Cortex of kidney (tissue), 1 donor: ENCODE measurements at places on chromosomes 7 and 10.

GRCh38 chr7:128035712-128036111 lies 4.5 kb upstream of the LRRC4 start:
- no peak for DNase-seq

DNA sequence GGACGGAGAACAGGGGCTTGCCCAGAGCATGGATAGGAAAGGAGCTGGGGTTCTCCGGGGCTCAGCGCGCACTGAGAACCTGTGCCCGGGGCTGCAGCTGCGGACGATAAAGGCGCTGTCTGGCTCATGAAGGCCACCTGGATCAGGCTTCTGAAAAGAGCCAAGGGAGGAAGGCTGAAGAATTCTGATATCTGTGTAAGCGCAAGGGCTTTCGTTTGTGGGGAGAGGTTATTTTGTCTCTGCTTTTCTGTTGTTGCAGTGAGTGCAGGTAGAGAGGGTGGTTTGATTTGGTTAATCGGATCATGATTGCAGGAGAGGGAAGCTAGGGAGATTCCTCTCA lies 250.5 kb downstream of the NSUN6 start:
- no peak for DNase-seq

- DNase-seq, result no peak
These were observed 157.3 kb downstream of the LRRC4 start for GRCh38 chr7:127873715-127874636.

DNA sequence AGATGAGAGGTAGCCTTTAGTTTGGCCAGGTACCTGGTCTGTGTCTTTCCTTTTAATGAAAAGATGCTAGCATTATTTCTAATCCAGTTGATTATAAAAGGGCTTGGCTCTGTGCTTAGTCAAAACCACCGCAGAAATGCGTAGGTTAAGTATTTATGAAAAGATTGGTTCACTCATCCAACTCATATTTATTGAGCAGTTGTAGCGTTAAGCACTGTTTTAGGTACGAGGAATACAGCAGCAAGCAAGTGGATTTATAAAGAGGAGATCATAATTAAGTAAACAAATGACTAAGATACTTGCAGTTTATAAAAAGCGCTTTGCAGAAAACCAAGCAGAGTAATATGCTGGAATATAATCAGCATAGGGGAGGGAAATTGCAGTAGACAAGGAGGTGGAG lies 129.8 kb downstream of the PPP1R17 start:
- no peak for DNase-seq

GRCh38 chr7:129689995-129690581 lies 78.6 kb downstream of the NRF1 start:
- DNase-seq, result no peak

DNA sequence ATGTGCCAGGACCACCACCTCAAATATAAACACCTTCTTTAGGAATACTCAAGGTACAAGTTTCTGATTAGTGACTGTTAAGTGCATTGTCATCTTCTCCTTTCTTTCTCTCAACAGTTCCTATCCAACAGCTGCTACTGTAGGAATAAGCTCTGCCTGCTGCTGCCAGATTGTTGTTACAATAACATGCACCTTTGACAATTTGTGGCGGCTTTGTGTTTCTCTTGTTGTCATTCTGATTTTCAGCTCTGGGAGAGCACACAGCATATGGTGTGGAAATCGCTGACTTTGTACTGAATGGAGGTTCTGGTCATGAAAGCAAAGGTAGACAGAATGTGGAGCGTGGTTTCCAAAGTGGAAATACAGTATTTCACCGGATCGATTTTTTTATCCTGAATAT lies 182.8 kb downstream of the SEC23IP start:
- DNase-seq, result no peak

GRCh38 chr7:80764132-80764531 lies 125.7 kb downstream of the CD36 start:
- DNase-seq, result no peak

DNA sequence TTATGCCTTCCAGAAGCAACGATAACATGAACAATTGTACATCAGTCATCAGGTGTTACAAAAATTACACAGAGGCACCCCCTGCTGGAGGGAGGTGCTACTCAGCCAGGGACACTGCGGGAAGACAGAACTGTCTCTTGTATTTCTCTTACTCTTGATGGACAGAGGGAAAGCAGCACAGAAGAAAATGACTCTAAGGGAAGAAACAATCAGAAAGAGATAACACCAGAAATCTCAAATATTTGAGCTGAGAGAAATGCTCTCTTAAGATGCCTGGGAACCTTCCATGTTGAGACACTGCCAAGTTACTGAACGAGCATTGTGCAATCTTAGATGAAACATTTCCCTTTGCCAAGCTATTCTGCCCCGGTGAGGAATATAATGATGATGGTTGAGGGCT lies 227.6 kb upstream of the NPSR1 start:
- DNase-seq, result no peak

GRCh38 chr10:52420656-52421055 lies 106.6 kb downstream of the DKK1 start:
- no peak for DNase-seq

DNA sequence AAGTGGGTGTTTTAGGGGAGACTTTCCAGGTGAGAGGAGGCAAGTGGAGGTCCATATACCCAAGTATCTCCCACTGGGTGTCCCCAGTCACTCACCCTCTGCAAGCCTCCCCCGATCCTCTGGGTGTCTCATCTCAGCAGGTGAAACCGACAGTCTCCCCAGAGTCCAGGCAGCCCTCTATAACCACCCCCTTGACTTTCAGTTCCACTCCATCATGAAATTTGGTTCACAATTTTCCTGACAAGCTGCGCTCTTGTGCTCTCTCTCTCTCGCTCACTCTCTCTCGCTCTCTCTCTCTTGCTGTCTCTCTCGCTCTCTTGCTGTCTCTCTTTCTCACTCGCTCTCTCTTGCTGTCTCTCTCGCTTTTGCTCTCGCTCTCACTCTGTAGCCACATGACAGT lies 8.1 kb upstream of the RABGEF1 start:
- DNase-seq, result no peak

DNA sequence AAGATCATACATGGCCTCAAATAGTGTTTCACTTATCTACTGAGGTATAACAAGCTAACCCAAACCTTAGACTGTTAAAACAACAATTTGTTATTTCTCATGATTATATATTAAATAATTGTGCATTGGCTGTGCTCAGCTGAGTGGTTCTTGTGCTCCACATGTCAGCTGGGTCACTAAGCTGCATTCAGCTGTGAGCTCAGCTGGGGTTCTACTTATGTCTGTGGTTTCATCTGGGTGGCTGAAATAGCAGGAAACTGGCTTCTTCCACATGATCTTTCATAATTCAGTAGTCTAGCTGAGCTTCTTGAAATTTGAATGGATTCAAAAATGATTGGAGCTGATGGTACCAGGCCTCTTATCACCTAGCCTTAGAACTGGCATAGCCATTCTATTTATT lies 181.8 kb upstream of the CSTF2T start:
- no peak for DNase-seq

- no peak for DNase-seq
These were observed 138.3 kb upstream of the PALS2 start for GRCh38 chr7:24434972-24435371.

GRCh38 chr10:31134311-31134952 lies 102.8 kb upstream of the ZNF438 start:
- no peak for DNase-seq

DNA sequence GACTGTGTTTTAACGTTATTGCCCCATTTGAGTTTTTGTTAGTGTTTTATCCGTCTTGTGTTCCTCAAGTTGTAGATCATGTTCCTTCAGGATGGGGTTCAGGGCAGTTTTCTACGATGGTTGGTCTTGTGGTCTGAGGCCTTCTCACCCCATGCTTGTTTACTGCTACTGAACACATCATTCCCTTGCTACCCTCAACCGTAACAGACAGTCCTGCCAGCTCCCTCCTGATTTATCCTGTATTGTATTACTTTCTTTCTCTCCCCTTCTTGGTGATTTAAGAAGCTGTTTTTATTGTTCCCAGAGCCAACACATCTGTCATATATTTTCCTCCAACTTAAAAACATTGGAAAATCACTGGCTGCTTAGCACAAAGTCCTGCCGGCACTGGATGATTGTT lies 719.8 kb downstream of the INHBA start:
- no peak for DNase-seq

DNA sequence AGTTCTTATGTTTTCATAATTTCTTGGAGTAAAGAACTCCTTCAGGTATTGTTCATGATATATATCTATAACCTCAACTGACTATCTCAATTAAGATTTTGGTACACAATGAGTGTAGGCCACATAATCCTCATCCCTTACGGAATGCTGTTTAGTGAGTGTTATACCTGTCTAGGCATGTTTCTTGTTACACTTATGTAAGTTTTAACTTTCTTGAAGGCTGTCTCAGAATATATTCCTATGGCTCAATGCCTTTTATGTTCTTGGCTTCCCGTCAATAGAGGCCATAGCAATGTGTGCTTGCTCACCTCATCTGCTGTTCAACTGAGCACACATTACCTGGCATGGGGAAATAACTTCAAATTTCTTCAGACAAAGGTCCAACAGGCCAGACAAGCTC lies 185.1 kb downstream of the CTTNBP2 start:
- no peak for DNase-seq

- DNase-seq, result no peak
These were observed 104.3 kb downstream of the TCERG1L start for GRCh38 chr10:131207176-131207575.

- no peak for DNase-seq
These were observed 167.4 kb downstream of the SKAP2 start for GRCh38 chr7:26696978-26697377.

DNA sequence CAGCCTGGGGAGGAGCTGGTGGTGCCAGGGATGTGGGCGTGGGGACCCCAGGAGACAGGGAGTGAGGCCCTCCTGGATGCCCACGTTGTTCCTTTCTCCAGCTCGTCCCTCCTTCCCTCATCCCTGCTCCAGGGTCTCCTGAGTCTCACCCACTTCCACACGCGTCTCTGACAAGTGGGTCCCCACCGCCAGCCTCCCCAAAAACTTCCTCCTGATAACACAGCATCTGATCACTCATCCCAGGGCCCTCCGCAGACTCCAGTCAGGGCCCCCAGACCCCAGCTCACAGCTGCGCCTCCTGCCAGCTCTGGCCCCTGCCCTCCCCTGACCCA lies 60.6 kb upstream of the INPP5A start:
- no peak for DNase-seq

DNA sequence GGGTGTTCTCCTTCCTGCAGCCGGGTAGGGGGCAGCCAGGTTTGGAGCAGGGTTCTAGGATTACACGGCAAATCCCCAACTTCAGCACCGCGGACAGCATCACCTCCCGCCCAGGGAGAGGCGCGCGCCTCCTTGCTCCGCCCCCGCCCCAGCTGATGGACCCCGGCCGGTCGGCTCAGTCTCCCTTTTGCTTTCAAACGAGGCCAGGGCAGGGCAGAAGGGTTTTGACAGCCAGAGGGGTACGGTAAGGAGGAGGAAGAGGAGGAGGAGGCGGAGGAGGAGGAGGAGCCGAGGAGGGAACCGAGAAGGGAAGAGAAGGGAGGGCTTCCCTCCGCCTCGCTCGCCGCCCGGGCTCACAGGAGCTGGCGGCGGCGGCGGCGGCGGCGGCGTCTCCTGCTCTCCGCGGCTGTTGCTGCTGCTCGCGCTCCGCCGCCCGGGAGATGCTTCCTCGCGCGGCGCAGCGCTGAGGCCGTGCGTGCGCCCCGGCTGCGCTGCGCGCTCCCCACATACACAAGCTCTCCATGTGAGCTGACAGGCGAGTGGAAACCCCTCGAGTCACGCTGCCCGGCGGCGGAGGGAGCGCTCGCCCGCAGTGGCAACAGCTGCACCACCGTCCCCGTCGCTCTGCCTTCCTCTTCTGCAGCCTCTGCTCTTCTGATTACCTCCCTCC lies 615 bp upstream of the CNTNAP2 start:
- no peak for DNase-seq

- no peak for DNase-seq
These were observed 51.4 kb upstream of the DNAJC1 start for GRCh38 chr10:22054961-22055360.

DNA sequence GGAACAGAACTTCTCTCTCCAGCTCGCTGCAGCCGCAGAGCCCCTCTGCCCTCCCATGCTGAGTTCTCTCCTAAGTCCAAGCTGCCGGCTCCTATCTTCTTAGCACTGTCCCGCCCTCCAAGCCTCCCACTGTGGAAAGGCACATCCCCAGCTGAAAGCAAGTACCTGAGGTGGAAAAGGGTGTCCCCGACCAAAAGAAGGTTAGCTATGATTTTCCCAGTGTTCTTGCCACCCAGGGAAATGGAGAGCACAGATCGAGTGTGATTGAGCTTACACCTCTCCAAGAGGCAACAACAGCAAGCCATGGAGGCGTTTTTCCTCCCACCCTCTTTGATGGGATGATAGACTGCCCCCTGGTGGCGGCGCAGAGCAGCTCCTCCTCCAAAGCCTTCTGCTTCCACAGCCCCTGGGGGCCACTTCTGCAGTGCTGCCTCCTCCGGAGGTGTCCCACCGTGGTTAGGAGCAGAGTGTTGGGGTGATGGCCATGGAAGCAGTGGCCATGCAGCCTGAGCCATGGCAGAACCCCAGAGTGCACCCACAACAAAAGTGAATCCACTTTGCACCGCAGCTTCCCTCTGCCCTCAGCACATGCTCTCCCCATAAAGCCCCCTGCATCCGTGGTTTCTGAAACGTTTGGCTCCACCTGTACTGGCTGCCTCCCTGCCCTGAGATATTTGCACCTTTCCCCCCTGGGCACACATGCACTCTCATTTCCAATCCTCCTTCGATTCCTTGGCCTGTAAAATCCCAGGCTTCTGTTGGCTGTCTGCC lies 143.1 kb upstream of the STK17A start:
- DNase-seq, result no peak

DNA sequence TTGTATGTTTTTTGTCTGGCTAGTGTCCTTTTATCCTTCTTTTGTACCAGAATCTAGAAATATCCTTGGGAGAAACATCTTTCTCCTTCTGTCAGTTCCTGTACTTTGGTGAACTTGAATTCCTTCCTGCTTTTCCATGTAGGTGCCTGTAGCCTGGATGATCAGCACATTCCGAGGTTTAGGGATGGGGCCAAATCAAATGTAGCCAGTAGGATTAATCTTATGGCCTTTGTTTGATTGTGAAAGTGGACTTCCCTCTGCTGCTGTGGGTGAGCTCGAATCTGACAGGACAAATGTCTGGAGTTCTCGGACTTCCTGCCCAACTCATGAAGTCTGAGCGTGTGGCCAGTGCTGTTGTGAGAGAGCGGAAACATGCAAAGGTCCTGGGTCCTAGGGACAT lies 33.2 kb upstream of the NAMPT start:
- no peak for DNase-seq

DNA sequence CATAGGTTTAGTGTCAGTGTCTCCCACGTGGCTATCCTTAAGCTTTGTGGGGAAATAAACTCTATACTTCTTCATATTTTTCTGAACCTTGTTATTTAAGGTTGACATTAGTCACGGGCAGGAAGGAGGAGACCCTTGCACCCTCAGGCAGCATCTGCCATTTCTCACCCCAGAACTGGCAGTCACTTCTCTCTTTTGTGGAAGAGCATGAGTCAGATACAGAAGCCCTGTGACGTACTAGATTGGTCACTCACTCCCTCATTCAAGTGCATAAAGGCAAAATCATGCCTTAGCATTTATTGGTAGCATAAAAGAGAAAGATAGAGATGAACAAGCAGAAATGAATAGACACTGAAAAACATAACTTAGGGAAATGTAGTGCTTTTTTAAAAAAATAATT lies 206.0 kb upstream of the MDFIC start:
- no peak for DNase-seq

- no peak for DNase-seq
These were observed 96.9 kb upstream of the FGFR2 start for GRCh38 chr10:121694966-121695643.
